Activated CD4-positive, alpha-beta T cell treated with anti-CD3 and anti-CD28 coated beads, Interleukin-2, amount 50 U/mL, for 16 hours (primary cell): ENCODE measurements at places on chromosomes 5 and 9.

DNA sequence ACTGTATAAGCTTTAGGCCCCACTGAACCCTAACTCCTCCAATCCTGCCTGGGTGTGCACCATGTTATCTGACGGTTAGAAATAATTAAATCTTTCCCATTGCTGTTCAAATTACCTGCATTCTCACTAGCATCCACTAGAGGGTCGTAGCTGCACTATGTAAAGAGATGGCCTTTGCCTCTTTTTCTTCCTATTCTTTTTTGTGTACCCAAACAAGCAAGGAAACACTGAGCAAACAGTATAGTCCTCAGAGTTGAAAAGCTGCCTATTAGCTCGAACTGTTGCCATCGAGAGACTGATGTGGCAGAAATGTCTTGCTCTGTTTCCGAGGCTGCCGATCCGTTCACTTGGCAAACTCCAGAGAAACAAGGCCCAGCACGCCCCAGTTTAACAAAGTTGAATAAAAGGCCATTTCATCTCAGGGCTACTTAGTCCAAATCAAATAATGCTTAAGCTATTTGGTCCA is 163.8 kb upstream of the TRPM3 start:
- peak; percentile 58 for DNase-seq

DNA sequence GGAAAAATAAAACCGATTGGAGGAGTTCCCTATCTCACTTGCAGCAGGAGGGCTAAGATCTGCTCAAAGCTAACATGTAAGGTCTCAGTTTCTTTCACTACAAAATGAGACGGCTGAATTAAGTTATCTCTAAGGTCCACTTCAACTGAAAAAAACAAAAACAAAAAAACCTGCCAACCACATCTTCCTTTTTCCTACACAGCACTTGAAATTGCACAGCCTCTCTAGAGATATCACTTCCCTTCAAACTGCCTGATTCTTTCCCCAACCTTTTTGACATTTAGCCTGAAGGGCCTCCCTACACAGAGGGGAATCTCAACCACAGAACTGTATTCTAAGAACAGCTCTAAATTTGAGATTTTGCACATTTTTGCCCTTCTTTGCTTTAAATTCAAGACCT is 227.9 kb upstream of the TARS1 start:
- DNase-seq = no peak

GRCh38 chr5:34717426-34718327 is 61.5 kb downstream of the RAI14 start:
- no peak for DNase-seq

- peak; percentile 19 for DNase-seq
These were observed 16.7 kb downstream of the IFNB1 start for GRCh38 chr9:21060919-21061561.

- no peak for DNase-seq
These were observed 26.5 kb downstream of the C9orf85 start for GRCh38 chr9:71937898-71938297.

DNA sequence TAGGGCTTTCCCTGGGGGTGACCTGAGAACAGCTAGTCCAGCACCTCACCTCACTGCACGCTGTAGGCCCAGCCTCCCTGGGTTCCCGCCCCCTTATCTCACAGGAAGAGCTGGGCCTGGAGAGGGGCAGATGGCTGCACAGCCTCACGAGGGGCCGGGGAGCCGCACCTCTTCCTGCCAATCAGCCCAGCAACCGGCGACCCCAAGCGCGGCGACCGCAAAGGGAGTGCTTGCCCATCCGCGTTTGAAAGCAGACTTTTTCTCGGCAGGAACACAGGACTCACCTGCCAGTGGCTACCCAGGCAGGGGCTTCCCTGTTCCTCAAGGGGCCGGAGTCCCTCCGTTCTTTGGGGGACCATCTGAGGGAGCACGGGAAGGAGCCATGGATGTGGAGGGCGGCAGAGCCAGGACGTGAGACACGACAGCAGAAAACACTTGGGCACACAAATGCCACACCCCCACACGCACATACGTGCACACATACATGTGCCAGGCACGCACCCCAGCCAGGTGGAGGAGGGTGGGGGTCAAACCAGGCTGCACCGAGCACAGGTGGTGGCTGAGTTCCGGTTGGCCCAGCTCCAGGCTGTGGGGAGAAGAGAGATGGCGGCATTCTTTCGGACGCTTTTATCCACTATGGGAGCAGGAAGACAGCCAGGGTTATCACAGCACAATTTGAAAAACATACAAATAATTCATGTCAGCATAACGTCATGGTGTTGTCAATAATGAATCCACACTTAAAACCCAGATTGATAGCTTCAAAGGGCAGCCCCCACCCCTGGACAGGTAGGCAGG is 11.3 kb downstream of the TMEM250 start:
- DNase-seq = peak; percentile 62

- DNase-seq = no peak
These were observed 67.9 kb upstream of the SAP30L start for GRCh38 chr5:154377754-154378533.

DNA sequence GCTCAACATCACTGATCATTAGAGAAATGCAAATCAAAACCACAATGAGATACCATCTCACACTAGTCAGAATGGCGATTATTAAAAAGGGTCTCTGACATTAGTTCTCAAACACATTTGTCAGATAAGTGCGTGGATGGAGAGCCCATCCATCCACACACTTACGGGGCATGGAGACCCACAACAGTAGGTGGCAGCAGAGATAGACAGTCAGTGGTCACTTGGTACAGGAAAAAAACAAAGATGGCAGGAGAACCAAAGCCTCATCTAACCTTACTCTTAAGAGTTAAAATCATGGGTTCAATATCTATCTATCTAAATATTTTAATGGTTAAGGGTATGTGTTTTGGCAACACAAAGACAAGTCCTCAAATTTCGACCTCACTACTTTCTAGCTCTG is 1378.7 kb upstream of the C9orf72 start:
- no peak for DNase-seq

DNA sequence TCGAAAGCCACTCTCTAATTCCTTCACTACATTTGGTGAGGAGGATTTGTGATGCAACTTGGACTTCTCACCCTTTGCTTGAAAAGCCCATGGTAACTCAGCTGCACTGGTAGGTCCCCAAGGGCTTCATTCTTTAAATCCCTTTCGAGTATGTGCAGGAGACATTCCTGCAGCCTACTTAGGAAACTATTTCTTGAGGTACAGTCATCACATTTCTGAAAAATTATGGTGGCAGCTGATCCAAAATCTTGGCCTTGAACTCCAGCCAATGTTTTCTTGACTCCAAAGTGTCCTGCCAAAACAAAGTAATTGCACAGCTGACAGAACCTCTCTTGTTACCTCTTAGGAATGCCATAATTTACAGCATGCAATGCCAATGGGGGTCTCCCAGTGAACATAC is 99.7 kb downstream of the NPR3 start:
- DNase-seq = no peak

GRCh38 chr5:4221048-4221447 is 625.4 kb downstream of the IRX1 start:
- no peak for DNase-seq

- no peak for DNase-seq
These were observed 135.9 kb upstream of the MAN2A1 start for GRCh38 chr5:109553846-109554245.

DNA sequence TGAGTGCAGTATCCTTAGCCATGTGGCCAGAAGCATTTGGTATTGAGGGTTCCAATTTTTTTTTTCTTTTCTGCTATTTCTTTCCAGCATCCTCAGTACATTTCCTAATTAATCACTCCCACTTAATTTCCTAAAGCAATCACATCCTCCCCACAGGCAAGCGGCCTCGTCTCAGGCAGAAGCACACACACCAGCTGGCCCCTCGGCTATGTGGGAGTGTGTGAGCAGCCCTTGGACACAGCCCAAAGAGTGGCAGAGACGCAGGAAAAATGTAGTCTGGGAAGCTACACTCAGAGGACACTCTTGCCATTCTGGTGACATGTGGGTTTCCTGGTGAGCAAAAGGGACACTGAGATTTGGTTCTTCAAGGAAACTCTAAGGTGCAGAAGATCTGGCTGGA is 20.7 kb downstream of the SLIT3 start:
- DNase-seq = no peak

DNA sequence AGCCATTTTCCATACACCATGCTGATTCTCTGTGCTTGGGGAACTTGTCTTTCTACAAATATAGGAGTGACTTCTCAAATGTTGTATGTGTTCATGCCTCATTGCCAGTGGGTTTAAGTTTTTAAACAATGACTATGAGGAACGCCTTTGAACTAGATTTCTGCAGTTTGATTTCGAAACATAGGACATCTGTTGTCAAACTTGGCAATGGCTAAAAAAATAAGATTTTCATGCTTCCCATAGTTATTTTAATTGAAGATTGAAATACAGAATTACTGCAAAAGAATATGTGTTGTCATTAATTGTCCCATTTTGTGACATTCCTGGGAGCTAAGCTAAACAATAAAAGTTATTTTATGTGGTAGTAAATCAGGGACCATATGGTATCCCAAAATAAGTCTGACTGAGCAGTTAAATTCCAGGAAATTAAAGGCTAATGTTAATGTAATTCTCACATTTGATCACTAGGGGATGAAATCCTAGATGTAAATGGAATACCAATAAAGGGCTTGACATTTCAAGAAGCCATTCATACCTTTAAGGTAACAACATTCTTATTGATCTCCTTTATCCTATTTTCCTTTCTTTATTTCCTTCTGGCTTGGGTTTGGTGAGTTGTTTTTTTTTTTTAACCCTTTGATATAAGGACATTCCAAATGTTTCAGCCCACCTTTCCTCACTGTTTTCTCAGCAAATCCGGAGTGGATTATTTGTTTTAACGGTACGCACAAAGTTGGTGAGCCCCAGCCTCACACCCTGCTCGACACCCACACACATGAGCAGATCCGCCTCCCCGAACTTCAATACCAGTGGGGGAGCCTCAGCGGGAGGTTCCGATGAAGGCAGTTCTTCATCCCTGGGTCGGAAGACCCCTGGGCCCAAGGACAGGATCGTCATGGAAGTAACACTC is 116.7 kb downstream of the GOLPH3 start:
- no peak for DNase-seq

GRCh38 chr5:145471831-145472612 is 363.1 kb downstream of the PRELID2 start:
- no peak for DNase-seq

GRCh38 chr5:132813599-132814502 is 749 bp downstream of the SOWAHA start:
- no peak for DNase-seq

DNA sequence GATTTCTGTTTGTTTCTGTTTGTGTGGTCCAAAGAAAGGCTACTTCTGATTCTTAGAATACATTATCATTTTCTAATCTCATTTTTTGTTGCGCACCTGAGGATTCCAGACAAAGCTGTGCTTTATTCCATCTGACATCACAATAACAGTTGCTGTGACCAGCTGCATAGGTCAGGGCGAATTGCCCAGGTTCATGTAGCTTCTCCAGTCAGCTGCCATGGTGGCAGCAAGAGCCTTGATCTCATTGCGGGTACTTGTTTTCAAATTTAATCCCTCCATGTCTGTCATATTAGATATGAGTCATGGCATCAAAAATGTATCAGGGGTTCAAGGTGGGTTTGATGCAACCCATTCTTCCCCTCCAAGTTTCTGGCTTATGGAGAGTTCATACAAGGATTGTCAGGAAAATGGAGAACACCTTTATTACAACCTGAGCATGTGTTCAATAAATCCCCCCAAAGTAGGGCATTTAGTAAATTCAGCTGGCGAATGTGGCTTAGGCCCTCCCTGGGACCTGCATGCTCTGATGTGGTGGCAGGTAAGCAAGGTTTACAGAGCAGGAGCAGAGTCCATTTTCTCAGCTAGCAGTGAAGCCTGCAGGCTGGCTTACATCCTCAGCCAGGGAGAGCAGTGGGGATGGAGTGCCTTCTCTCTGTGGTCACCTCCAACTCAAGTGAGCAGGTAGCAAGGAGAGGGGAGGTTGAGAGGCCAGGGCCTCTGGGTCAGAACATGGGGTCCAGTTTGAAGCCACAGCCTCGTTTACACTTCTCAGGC is 13.9 kb downstream of the CAVIN4 start:
- DNase-seq = no peak

GRCh38 chr5:23727271-23727670 is 219.9 kb downstream of the PRDM9 start:
- DNase-seq = no peak

DNA sequence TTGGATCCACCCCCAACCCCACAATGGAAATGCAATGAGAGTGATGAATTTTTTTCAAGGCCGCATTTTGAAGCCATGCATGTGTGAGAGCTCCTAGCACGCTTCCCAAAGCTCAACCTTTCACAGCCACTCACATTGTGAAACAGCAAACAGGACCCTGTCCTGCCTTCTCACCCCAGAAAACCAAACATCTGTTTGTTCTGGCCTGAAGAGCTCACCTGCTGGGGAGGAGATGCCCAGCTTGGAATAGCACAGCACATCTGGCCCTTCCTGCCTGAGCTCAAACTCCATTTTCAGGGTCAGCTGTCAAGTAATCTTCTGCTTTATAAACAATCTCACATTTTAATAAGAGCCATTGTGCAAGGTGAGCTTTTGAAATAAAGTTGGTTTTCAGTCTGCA is 54.8 kb downstream of the SAXO1 start:
- no peak for DNase-seq

- no peak for DNase-seq
These were observed 42.7 kb downstream of the HSDL2 start for GRCh38 chr9:112422417-112423148.

- no peak for DNase-seq
These were observed 606.4 kb downstream of the ZNF608 start for GRCh38 chr5:124140060-124140459.

DNA sequence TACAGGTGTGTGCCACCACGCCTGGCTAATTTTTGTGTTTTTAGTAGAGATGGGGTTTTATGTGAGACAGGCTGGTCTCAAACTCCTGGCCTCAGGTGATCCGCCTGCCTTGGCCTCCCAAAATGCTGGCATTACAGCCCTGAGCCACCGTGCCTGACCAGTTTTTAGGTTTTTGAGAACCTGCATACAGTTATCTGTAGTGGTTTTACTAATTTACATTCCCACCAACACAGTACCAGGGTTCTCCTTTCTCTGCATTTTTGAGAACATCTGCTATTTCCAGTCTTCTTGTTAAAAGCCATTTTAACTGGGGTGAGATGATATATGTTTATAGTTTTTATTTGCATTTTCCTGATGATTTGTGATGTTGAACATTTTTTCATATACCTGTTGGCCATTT is 12.8 kb downstream of the DMXL1 start:
- no peak for DNase-seq

DNA sequence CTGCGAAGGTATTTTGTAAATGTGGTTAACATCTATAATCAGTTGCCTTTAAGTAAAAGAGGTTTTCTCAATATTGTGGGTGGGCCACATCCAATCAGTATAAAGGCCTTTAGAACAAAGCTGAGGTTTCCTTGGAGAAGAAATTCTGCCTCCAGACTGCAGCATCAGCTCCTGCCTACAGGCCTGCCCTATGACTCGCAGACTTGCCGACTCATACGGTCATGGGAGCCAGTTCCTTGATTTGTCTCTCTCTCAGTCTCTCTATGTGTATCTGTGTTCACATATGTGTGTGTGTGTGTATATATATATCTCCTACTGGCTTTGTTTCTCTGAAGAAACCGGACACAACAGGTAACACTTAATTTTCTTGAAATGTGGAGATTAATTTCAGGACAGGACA is 45.3 kb downstream of the SLC36A1 start:
- no peak for DNase-seq
